Fibroblast of skin of right quadriceps (primary cell): ENCODE measurements at places on chromosomes 7 and 10.

- DNase-seq, result peak; percentile 81
Measured at GRCh38 chr10:132506711-132507408, 30.7 kb upstream of the INPP5A start.

DNA sequence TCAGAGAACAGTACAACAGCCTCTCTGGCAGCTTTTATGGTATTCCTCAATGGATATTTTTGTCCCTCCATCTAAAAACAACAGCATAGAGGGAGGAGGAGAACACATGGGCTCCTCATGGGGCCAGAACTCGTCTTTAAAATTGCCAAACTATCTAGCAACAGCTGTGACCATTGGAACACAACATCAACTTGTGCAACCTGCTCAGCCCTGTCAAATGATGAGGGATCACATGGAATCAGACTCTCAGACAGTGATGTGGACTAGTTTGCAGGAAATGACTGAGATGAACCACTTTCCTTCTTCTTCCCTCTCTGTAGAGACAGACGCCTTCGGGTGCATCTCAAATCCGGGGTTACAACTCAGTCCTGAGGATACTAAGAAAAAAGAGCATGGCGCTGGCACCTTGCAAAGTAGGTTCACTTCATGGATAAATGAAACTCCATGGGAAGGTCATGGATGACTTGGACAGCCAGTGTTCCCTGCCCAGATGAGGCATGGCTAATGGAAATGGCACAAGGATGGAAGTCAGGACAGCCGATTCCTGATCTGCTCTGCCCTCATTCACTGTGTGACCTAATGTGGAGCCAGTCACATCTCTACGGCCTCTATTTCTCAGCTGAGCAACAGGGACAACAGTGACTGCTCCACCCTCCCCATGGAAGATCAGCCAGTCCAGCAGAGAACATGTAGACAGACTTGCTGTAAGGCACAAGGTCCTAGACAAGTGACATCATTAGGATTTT, 24.6 kb upstream of the DGKI start:
- no peak for DNase-seq

DNA sequence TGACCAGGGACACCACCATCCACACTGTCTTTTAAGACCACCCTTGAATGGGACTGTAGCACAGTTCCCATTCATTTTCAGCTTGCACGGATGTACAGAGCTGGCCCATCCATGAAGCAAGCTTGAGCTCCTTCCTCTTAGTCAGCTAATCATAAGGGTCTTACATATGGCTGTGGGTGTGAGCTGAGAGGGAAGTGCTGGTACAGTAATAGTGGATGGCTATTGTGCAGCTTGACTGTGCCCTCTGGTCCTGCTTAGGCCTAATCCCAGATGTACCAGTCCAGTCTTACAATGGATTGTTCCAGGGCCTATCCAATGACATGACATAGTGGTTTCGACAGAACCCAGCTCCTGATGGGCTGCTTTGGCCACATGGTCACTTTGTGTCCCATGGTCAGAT, 96.9 kb upstream of the ZNF438 start:
- no peak for DNase-seq

DNA sequence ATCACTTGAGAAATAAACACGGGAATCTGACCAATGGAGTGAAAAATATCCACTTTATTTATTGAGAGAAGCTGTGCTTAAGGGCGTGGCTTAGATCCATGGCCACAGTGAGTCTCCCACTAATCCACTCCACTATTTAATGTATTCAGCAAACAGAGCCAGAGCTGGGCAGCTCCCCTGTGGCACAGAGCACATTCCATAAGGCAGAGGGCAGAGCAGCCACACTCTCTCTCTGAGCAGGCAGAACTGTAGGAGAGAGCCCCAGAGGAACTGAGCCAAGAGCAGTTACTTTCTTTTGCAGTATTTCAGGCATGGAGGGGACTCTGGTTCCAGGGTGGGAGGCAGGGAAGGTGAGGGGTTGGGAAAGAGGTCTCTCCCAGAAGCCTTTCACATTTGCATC, 106.0 kb downstream of the GALNT17 start:
- no peak for DNase-seq

GRCh38 chr7:27551803-27552400, 110.8 kb downstream of the HIBADH start:
- DNase-seq, result no peak

GRCh38 chr7:151351027-151351426, 9.4 kb downstream of the NUB1 start:
- DNase-seq, result no peak

GRCh38 chr7:128410451-128410753, 620 bp upstream of the IMPDH1 start:
- DNase-seq, result no peak

GRCh38 chr7:110257673-110258072, 833.3 kb upstream of the LRRN3 start:
- no peak for DNase-seq

GRCh38 chr10:133226251-133226808, 3.7 kb upstream of the UTF1 start:
- no peak for DNase-seq

GRCh38 chr7:985915-986741, 3.1 kb downstream of the CYP2W1 start:
- DNase-seq, result no peak

DNA sequence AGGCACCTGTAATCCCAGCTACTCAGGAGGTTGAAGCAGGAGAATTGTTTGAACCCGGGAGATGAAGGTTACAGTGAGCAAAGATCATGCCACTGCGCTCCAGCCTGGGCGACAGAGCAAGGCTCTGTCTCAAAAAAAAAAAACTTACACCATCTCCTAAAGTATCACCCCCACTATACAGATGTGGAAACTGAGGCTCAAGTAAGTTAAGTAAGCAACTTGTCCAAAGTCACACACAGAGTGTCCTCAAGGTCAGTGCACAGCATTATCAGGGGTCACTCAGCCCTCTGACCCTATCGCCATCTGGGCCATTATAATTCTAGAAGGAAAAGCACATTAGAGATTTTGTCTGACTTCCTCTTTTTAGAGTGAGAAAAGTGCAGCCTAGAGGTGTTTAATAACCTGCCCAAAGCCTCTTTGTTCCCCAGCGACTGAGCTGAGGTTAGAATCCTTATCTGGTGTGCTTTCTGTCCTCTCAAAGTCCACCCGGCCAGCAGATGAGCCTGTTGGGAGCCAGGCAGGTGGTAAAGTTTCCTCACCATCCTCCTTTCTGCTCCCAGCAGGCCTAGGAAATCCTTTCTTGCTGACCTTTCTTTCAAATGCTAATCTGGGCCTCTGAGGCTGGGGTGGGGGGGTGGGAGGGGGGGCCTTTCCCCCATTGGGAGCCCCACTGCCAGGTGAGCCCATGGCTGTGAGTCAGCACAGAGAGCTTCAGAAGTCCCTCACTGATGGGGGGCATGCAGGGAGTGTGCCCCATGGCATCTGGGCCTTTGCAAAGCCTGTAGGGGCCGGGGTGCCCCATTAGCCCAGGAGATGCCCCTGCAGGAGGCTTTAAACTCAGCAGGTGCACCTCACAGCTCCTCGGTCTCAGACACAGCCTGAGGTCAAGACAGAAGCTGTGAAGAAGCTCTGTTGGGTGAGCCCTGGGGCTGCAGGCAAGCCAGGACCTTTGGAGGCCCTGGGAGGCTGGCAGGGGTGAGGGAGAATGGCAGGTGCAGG, 12.0 kb upstream of the KCNMA1 start:
- DNase-seq, result no peak

DNA sequence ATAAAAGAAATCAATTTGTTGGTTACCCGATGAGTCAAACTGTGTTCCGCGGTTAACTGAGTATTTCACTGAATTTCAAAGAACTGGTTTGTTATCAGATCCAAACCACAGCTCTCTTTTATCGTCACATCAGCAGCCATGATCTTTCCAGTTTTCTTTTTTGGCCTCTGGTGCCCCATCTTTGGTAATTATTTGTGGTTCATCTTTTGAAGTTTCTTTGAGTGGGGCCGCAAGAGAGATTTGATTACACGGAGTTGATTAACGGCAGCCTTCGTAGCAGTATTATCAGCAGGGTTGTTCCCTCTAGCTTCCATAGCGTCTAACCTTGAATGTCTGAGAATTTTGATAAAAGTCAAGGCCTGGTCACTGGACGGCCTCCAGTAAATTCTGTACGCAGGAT, 154.9 kb upstream of the TNRC18 start:
- no peak for DNase-seq

GRCh38 chr10:70984986-70985722, 96.8 kb upstream of the PCBD1 start:
- no peak for DNase-seq

GRCh38 chr7:42575171-42575570, 336.7 kb downstream of the C7orf25 start:
- no peak for DNase-seq

DNA sequence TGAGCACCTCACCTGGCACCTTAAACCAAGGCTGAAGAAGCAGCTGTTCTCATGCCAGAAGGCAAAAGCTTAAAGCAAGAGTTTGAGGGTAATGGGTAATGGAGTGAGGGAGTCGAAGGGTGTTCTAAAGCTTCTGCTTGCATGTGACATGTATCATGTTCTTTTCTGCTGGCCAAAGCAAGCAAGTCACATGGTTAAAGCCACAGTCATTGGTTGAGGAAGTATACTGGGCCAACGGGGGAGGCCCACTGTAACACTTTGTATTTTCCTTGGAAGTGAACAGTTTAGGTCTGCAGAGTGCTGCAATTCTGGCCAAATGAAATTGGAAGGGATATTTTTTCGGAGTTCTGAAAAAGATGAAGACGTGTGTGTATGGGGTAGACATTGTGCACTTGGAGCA, 75.7 kb downstream of the REEP3 start:
- no peak for DNase-seq

- DNase-seq, result no peak
Measured at GRCh38 chr7:85165263-85165662, 21.6 kb downstream of the SEMA3D start.

DNA sequence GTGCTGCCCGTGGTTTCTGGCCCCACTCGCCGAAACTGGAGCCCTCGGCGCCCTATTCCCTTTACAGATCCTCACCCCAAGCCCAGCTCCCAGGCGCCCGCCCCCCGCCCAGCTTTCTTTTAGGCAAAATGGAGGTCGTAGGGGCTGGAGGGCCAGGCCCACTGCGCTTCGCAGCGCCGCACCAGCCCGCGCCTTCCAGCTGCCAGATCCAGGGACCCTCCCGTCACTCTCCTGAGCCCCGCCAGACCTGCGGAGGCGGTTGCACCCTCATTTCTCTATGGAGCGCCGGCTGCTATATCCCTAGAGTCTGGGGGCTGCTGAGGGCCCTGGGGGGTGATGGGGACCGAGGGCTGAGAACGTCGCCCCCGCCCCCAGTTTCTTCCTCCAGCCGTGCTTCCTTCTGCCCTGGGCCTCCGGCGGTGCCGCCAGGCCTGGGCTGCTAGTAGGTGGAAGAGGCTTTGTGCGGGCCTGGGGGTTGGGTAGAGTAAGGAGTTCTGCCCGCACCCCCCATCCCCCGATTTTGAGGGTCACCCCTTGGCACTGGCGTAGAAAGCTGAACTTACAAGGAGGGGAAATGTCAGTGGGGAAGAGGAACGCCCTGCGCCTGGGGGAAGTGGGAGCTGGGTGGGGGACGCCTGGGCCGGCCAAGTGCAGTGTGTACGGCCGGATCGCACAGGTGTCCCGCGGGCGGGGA, 1.0 kb downstream of the GNB2 start:
- no peak for DNase-seq

- DNase-seq, result peak; percentile 6
Measured at GRCh38 chr10:77045085-77045484, 592.5 kb downstream of the KCNMA1 start.

- peak; percentile 74 for DNase-seq
Measured at GRCh38 chr7:17185690-17186070, 112.8 kb upstream of the AHR start.

DNA sequence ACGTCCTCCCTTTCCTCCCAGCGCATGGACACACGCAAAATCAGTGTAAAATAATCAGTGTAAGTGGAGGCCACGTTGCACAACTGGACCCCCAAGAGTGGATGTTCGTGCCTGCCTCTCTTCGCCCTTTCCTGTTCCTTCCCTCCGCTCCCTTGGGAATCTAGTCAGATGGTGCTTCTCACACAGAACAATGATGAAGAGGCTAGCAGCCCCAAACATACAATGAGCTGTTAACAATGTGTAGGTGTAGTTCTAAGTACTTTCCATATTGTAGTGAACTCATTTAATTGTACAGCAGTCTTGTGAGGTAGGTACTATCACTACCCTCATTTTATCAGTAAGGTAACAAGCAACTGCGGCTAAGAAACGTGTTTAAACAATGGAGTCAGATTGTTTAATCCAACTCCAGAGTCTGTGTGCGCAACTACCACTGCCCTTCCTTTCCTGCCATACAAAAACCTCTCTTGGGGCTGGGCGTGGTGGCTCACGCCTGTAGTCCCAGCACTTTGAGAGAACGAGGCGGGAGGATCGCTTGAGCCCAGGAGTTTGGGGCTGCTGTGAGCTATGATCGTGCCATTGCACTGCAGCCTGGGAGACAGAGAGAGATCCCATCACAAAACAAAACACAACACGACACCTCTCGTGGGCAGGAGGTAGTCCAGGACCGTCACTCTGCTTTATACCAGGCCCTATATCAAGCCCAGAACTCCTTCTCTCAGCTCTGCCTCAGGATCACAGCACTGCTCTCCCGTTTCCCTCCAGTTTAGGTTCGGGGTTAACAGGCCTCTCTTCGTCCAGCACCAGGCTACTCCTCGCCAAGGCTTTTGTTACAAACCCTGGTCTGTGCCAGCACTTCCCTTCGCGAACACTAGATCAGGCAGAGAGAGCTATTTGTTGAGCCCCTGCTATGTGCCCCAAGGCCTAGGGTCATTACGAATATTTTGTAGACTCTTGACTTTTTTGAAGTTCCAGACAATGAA, 1.1 kb downstream of the FKBP9 start:
- peak; percentile 81 for DNase-seq

- peak; percentile 68 for DNase-seq
Measured at GRCh38 chr7:138842111-138842510, 44.1 kb upstream of the ATP6V0A4 start.

DNA sequence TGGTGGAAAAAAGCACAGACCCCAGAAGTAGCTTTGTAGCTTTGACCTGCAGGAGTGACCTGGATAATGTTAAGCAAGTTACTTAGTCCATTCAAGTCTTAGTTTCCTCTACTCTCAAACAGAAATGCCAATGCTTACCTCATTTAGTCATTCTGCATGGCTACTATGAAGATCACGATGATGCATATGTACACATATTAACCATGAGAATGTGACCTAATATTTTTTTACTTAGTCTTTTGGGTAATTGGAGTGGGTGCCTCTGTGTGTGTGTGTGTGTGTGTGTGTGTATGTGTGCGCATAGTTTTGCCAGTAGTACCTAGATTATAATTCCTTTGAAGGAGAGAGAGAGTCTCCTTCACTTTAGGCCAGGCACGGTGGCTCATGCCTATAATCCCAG, 95.8 kb downstream of the NRP1 start:
- DNase-seq, result peak; percentile 85

GRCh38 chr7:9022456-9022855, 589.0 kb downstream of the NXPH1 start:
- DNase-seq, result no peak
